Stimulated activated CD8-positive, alpha-beta memory T cell treated with anti-CD3 and anti-CD28 coated beads, Interleukin-15, amount 100 ng/mL, for 24 hours (primary cell): ENCODE measurements at places on chromosomes 2 and 18.

GRCh38 chr2:109721135-109721534 is 73.0 kb upstream of the RGPD5 start:
- no peak for DNase-seq

DNA sequence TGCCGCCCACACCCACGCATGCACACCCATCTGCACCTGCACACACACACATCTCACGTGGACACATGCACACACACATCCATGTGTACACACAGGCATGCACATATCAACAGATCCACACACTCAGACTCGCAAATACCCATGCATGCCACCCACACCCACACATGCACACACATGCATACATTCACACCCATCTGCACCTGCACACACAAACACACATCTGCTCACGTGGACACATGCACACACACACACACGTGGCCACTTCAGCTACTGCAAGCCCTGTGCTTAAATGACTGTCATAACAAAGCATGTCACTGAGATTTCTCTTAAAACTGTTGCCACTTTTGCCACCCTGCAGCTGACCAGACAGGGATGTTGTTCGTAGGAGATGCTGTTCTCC is 186.6 kb downstream of the SNTG2 start:
- DNase-seq: no peak

DNA sequence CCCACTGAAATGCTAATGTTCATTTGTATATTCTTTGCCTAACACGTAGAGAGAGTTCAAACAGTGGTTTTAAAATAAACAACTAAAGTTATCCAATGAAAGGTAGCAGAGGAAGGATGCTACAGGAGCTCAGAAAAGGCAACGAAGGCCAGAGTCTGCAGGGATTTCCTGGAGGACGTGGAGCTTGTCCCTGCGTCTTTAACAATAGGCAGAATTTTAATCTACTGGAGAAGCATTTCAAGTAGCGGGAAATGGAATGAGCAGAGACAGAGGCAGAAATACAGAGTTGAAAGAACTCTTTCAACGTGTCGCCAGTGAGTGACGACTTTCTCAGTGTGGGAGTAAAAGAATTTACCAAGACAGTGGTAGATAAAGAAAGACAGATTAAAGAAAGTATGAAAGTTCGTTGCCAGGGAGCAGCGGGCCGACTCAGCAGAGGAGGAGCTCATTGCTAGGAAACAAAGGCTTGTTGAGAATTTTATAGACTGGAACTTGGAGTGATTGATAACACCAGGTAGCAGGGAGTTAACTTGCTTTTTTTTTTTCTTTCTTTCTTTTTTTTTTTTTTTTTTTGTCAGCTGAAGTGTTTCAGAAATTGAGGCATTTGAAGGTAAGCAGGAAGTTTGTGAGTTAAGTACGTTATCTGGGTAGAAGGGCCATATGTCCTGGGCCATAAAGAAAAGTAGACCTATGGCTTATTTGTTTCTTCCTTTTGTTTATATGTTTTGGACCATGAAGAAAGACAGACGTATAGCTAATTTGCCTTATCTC is 625 bp upstream of the NBAS start:
- DNase-seq: no peak

- DNase-seq: no peak
Observed at GRCh38 chr18:22314420-22314819, 103.3 kb downstream of the CTAGE1 start.

DNA sequence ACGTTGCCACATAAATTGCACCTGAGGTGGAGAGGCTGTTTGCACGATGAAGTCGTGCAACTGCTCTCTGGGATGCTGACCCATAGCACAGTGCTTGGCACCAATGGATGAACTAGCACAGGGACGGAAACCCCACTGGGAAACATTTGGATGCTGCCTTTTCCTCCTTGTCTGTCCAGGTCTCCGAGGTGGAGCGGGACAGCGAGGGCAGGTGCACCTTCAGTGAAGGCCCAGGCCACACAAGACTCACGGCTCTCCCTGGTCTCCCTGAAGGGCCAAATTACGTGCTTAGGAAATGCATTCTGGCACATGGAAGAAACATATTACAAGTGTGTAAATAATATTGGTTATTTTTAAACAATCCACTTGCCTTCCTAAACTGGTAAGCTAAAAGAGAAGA is 70.3 kb downstream of the TPO start:
- no peak for DNase-seq

DNA sequence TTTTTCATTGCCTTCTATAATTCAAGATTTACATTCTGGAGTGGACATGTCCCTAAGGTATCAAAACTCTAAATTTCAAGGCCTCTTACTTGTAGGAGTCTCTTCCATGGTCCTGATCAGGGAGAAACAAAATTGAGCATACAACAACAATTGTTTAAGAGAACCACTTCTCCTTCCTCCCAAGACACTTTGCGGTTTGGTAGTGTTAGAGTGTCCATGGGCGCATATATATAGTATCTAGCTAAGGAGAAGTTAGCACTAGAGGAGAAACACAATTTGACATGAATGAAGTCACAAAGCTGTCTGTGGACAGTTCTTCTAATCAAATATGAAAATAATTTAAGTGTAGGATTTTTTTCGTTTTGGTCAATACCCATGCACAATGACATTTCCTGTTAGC is 349.1 kb upstream of the MAP2 start:
- DNase-seq: no peak

DNA sequence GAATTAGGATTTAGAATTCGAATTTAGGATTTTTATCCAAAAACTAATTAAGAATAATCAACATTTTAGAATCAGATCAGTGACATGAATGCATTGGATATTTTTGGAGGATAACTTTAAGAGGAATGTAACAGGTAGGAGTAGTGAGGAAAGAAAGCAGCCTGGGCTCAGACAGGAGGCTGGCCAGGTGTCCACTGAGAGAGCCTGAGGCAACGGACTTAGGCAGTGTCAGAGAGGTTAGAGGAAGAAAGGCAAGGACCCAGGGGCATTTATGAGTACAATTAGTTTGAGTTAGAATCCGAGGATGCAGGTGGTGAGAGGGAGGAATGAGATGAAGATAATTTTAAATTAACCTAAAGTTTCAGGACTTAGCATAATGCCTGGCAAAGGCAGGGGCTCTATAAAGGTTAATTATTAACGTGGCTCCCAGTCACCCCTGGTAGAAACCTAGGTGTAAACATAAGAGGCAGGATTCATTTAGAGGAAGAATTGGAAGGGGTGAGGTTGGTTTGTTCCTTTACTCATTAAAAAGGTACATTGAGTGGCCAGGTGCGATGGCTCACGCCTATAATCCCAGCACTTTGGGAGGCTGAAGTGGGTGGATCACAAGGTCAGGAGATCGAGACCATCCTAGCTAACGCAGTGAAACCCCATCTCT is 507.1 kb downstream of the TMEM182 start:
- no peak for DNase-seq

GRCh38 chr2:203798296-203799087 is 69.1 kb upstream of the CTLA4 start:
- no peak for DNase-seq

GRCh38 chr2:127576433-127577207 is 41.1 kb downstream of the MYO7B start:
- no peak for DNase-seq

GRCh38 chr2:142967060-142967459 is 89.6 kb downstream of the KYNU start:
- no peak for DNase-seq

DNA sequence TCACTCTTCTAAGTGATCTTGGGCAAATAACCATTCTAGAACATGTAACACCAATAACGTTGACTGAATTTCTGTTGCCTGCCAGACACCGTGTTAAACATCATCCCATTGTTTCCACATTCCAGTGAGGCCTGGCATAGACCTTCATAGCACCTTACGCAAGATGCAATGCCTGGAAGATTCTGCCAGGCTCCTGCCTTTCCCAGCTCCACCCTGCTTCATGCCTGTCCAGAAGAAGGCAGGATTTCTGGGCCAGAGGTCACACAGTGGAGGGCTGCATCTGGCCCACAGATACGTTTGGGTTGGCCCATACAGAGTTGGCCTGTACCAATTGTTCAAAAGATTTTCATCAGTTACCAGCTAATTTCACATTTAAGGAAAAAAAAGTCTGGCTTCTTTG is 46.3 kb downstream of the EN1 start:
- no peak for DNase-seq

GRCh38 chr2:170887496-170887895 is 41.6 kb upstream of the GORASP2 start:
- no peak for DNase-seq

GRCh38 chr2:184646593-184646992 is 48.3 kb downstream of the ZNF804A start:
- no peak for DNase-seq

DNA sequence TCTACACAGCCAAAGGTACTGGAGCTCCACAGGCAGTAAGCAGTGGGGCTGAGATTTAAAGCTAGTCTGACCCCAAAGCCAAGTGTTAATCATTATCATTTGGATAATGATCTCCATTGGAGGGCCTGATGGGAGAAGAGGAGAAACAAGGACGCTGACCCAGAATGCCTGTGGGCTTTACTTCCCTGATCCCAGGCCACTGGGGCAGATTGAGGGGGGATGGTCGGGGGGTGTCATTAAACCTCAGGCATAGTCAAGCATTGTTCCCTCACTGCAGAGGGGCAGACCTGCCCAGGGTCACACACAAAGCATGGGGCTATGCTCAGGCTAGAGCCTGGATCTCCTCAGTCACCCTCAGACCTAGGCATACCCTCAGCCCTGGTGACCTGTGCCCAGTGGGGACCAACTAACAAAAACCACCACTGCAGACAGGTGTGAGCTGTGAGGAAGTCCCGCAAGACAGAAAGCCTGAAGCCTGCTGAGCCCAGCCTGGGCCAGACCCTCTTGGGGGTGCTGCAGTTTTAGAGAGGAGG is 53.4 kb downstream of the SDC1 start:
- no peak for DNase-seq

DNA sequence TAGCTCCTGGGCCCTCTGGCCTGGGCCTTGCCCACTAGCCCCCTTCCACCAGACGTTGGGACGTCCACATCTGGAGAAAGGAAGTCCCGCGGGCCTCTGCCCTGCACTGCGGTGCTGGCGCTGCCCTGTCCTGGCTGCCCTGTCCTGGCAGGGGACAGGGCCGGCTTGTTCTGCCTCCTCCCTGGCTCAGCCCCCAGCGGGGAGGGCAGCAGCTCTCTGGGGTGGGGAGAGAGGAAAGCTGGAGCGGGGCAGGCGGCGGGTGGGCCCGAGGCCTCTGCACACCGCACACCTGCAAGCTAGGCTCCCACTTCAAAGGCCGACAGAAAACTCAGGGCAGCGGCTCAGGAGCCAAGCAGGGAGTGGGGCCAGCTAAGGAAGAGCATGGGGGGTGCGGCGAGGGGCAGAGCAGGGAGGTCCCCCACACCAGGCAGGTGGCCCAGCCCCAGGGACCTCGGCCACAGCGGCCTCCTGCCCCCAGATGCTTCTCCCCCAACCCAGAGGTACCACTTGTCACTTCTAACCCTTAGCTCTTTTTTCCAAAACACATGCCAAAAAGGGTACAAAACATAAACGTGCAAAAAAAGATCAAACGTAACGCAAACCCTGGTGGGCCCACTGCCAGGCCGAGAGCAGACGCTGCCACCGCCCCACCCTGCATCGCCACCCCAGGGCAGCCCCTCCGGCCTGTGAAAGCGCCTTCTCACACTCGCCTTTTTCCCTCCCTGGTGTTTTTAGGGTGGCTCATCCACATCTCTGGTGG is 13.5 kb downstream of the SNED1 start:
- no peak for DNase-seq

DNA sequence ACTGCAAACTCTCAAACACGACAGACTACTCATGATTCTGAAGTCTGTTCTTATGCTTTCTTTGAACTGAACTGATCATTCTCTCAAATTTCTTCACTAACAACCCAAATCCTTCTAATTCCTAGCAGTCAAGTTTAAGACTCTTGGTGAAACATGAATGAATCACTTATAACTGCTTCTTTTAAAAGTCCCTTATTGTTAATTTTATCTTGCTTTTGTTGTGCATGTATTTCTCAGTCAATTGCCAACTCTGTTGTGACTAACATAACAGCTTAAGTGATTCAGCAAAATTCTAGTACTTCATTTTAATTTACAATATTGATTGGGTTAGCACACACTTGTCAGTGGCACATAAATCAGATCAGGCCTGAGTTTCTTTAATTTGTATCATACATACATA is 357.0 kb upstream of the FSIP2 start:
- no peak for DNase-seq

GRCh38 chr2:162676515-162676914 is 162.1 kb downstream of the KCNH7 start:
- no peak for DNase-seq

GRCh38 chr2:120299004-120299403 is 46.4 kb downstream of the RALB start:
- no peak for DNase-seq

GRCh38 chr2:200966770-200967169 is 3.3 kb upstream of the ORC2 start:
- no peak for DNase-seq

DNA sequence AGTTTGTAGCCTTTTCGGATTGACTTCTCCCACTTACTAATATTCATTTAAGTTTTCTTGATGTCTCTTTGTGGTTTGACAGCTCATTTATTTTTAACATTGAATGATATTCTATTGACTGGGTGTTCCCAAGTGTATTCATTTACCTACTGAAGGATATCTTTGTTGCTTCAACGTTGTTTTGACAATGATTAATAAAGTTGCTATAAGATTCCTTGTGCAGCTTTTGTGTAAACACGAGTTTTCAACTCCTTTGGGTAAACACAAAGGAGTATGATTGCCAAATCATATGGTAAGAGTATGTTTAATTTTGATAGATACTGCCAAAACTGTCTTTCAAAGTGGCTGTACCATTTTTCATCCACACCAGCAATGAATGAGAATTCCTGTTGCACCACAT is 1200.9 kb downstream of the DSC3 start:
- DNase-seq: no peak

DNA sequence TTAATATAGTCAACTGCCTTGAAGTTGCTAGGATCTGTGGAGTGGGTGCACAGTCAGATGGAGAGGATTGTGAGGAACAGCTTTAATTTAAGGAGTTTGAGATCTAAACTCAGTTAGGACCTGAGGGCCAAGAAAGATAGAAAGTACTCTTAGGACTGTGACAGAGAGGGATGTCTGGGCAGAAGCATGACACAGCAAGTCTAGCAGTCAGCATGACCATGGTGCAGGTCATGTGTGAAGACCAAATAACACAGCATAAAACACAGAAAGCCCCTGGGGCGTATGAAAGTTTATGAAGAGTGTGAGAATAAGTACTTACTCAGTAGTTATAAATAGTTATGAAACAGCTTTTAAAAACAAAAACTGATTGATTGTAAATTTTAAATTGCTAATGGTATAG is 107.2 kb downstream of the GALNT1 start:
- DNase-seq: no peak
